Forelimb muscle (tissue), 1 donor: ENCODE measurements at places on chromosomes 7 and 10. TPM values are rescaled to one million over a fixed set of nuclear protein-coding genes. Genes with fewer than 3 reads are reported as not detected.

GRCh38 chr10:92572362-92573090, 1.4 kb downstream of the IDE start:
- DNase-seq = no peak

- no peak for DNase-seq
Measured at GRCh38 chr7:142332421-142332820, 74.6 kb upstream of the PRSS58 start.

DNA sequence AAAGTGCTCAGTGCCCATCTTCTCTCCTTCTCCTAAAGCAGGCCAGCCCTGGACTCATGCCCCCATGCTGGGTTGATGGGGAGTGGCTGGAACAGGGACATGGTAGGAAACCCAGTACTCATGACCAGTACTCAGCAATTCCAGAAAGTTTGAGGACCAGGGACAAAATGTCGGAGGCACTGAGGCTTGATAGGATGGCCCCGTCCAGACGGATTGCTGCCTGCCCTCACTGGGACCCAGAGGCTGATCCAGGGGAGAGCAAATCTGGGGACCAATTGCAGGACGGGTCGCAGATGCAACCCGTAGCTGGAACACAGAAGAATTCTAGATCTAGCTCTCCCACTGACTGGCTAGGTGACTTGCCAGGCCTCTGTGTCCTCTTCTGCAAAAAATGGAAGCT, 5.1 kb downstream of the ZCCHC24 start:
- DNase-seq = no peak

GRCh38 chr10:33519130-33519860, 184.8 kb upstream of the NRP1 start:
- no peak for DNase-seq

GRCh38 chr10:13922586-13922985, 335.8 kb downstream of the PRPF18 start:
- no peak for DNase-seq

- DNase-seq = no peak
Measured at GRCh38 chr10:87896216-87896615, 32.8 kb downstream of the PTEN start.

- no peak for DNase-seq
Measured at GRCh38 chr7:43849047-43849446, 20.3 kb downstream of the MRPS24 start.

GRCh38 chr7:84914598-84914997, 272.3 kb downstream of the SEMA3D start:
- no peak for DNase-seq

DNA sequence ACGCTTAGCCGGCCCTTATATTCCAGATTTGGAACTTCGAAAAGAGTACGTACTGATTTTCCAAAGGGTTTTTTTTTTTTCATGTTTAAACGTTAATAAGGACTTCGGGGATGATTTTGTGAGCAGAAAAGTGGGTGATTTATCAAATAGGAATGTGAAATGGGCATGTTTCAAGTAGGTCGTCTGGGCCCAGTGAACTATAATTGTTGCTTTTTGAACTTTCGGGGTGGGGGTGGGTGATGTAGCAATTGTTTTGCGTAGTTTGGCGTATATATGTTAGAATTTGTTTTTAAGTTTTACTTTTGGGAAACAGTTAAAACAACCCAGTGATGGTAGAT, 299 bp upstream of the PBLD start:
- DNase-seq = no peak

- no peak for DNase-seq
Measured at GRCh38 chr10:51918884-51919325, 219.5 kb upstream of the CSTF2T start.

DNA sequence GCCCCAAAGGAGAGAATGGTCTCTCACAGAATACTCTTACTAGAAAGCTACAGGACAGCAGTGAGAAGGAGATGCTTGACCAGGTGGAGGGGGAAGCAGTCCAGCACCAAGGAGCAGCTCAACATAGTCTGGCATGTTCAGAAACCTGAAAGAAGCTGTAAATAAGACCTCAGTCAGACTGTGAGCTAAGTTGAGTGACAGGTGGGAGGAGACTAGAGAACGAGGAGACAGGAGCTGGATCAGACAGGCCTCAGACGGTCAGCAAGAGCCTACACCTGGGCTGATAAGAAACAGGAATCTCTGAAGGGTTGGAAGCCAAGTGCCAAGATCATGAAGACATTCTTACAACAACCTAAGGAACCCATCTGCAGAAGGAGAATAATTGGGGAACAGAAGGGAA, 54.5 kb downstream of the ELMO1 start:
- no peak for DNase-seq

- no peak for DNase-seq
Measured at GRCh38 chr10:91860885-91861284, 48.4 kb downstream of the FGFBP3 start.

DNA sequence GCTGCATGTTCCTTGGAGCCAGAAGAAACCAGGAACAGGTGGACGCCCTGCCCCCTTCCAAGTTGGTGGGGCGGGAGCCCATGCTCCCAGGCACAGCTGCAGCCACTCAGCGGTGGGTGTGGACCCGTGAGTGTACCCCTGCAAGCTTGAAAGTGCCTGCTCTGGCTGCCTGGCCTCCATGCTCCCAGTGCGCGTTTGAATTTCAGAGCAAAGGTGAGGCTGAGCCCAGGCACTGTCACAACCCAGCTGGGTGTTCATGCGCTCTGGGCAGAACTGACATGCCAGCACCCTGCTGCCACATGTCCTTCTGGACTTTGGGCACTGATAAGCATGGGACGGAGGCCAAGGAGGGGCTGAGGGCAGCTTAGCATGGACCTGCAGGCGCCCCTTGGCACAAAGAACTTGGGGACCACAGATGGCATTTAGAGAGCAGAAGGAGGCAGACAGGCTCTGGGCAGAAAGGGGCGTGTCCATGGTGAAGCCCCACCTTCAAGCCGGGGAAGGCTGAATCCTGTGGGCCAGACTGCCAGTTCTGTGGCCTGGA, 402.0 kb upstream of the NRG3 start:
- DNase-seq = no peak

GRCh38 chr7:75546237-75547015, 54.3 kb downstream of the SPDYE5 start:
- DNase-seq = no peak

- no peak for DNase-seq
Measured at GRCh38 chr7:131141443-131141967, 186.2 kb upstream of the MKLN1 start.

- DNase-seq = no peak
Measured at GRCh38 chr7:83643012-83643411, 5.9 kb downstream of the SEMA3E start.

DNA sequence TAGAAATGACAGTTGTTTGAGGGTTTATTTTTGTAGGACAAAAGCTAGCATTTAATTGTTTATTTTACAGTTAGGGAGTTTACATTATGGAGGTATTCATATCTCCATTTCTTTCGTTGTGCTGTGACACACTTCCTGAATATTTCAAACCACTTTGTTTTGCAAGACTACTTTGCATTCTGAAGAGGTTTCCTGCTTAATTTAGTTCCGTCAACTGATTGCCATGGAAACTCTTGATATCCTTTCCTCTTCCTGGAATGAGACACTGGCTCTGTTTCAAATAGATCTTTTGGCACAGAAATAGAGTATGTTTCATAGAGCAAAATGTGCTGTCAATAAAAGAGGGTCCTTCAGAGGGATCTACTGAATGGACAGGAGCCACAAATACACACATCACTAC, 159.5 kb upstream of the AGR3 start:
- peak; percentile 35 for DNase-seq

GRCh38 chr7:11584406-11585031, 247.5 kb downstream of the THSD7A start:
- no peak for DNase-seq

- no peak for DNase-seq
Measured at GRCh38 chr7:35854311-35854710, 53.5 kb downstream of the SEPTIN7 start.

Gene LMOD2
- polyA plus RNA-seq = 326 TPM

Gene SLC39A12
- not detected for polyA plus RNA-seq

Gene CARD11
- polyA plus RNA-seq = 0.67 TPM

Gene ITPRIP
- 7.1 TPM for polyA plus RNA-seq

Gene C10orf53
- not detected for polyA plus RNA-seq

Gene NOC3L
- 14.7 TPM for polyA plus RNA-seq

Gene TDRD1
- polyA plus RNA-seq = 0.13 TPM
